ENCODE measurements at places on chromosomes 5 and 9.

GRCh38 chr5:109100971-109101370 lies 308.8 kb downstream of the PJA2 start:
- DNase-seq, result no peak

- DNase-seq, result no peak
These were observed 1579.3 kb upstream of the CDH6 start for GRCh38 chr5:29614206-29614605.

DNA sequence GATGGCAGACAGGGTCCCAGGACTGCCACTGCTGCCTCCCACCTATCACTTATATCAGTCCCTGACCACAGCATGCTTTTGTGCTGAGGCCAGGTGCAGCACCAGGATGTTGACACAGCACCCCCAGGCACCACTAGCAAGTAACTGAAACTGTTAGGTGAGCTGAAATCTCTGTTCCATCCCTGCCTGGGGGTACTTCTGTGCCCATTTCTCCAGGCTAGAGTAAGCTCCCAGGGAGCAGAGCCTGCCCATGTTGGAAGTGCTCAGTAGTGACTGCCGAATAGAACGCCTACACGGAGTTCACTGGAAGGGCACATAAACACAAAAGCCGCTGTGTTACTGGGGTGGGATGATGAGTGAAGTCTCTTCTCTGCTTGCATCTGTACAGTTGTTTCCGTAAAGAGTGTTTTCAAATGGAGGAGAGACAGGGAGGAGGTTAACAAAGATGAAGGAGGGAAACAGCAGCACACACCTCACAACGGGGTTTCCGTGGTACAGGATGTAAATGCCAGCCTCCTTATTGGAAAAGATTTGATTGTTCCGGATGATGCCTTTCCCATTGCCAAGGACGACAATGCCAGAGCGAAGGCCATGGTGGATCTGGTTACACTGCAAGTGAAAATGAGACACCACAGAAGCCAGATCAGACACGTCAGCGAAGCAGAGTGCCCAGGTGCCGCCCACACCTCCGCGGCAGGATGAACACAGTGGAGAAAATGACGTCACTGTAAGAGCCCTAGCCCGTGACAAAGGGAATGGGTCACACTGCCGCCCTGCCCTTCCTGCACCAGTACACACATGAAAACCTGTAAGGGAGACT lies 43.1 kb downstream of the POLR1E start:
- no peak for DNase-seq

GRCh38 chr5:112604732-112605630 lies 132.7 kb upstream of the APC start:
- no peak for DNase-seq

DNA sequence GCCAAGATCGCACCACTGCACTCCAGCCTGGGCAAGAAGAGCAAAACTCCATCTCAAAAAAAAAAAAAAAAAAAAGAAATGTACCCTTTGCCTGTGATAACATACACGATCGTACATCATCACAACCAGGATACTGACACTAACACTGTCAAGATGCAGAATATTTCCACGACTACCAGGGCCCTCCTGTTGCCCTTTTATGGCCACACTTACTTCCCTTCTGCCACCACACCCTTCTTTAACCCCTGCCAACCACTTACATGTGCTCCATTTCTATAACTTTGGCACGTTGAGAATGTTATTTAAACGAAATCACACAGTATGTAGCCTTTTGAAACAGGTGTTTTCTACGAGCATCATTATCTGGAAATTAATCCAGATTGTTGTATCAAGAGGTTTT lies 69.0 kb upstream of the OTULINL start:
- DNase-seq, result no peak

- no peak for DNase-seq
These were observed 220.3 kb upstream of the GAS1 start for GRCh38 chr9:87167582-87167981.

DNA sequence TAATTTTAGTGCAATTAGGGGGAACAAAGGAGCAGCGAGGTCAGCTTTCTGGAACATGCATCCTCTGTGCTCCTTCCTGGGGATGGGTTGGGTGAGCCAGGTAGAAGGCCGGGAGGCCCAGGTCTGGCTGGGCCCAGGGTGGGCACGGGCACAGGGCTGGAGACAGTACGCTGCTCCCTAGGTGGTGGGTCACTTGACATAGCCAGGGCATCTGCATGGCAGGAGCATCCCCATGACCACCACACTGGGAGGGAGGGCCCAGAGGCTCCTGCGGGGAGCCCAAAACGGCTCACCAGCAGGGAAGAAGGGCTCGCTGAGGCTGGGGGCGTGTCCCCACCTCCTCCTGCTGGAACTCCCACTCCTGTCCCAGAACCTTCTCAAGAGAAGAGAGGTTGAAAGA lies 216.8 kb downstream of the NXNL2 start:
- no peak for DNase-seq

Data from astrocyte of the cerebellum (primary cell).